ENCODE measurements at places on chromosomes 16 and 17. TPM values are rescaled to one million over a fixed set of nuclear protein-coding genes. Genes with fewer than 3 reads are reported as not detected.

JUP gene
- total RNA-seq, result 114 TPM

TMC8 gene
- 0.76 TPM for total RNA-seq

ARHGAP23 gene
- total RNA-seq, result 32.4 TPM

NLE1 gene
- total RNA-seq, result 35.4 TPM

TACO1 gene
- total RNA-seq, result 27.0 TPM

GPR139 gene
- not detected for total RNA-seq

METTL16 gene
- total RNA-seq, result 17.2 TPM

MYL4 gene
- total RNA-seq, result not detected

GNAO1 gene
- not detected for total RNA-seq

NOD2 gene
- 0.30 TPM for total RNA-seq

PIGS gene
- total RNA-seq, result 69.9 TPM

GUCY2D gene
- not detected for total RNA-seq

CCL15 gene
- total RNA-seq, result not detected

PRSS53 gene
- 0.32 TPM for total RNA-seq

DHRS7C gene
- total RNA-seq, result not detected

FNDC8 gene
- not detected for total RNA-seq

NOXO1 gene
- not detected for total RNA-seq

ENPP7 gene
- not detected for total RNA-seq

PRAC1 gene
- total RNA-seq, result not detected

KRTAP4-2 gene
- not detected for total RNA-seq

ELMO3 gene
- total RNA-seq, result 1.3 TPM

SLC2A4 gene
- 0.30 TPM for total RNA-seq
